Body of pancreas (tissue), 4 donors: ENCODE measurements at places on chromosomes 5 and 9.

DNA sequence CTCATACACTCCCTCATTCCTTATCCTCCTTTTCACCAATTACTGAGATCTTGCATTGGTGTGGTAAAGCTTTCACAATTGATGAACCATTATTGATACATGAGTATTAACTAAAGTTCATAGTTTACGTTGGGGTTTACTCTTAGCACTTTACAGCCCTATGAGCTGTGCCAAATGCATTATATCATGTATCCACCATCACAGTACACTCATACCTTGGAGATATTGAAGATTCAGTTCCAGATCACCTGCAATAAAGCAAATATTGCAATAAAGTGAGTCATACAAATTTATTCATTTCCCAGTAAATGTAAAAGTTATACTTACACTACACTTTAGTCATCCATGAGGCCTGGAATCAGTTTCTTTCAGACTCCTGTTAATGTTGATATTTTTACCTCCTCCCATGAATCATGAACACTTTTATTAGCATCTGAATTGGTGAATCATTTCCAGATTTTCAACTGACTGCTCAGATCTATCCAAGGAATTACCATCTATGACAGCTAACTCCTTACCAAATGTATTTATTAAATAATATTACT is 546.6 kb upstream of the PTPRD start:
- DNase-seq = no peak

- no peak for DNase-seq
These were observed 182.1 kb upstream of the ACTBL2 start for GRCh38 chr5:57664700-57665099.

DNA sequence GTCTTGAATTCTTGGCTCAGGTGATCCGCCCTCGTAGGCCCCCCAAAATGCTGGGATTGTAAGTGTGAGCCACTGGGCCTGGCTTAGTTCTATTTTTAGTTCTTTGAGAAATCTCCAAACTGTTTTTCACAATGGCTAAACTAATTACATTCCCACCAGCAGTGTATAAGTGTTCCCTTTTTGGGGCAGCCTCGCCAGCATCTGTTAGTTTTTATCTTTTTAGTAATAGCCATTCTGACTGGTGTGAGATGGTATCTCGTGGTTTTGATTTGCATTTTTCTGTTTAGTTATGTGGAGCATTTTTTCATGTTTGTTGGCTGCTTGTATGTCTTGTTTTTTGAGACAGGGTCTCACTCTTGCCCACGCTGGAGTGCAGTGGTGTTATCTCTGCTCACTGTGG is 28.2 kb downstream of the CNOT6 start:
- no peak for DNase-seq

GRCh38 chr5:173998531-173998930 is 9.6 kb downstream of the C5orf47 start:
- DNase-seq = no peak

DNA sequence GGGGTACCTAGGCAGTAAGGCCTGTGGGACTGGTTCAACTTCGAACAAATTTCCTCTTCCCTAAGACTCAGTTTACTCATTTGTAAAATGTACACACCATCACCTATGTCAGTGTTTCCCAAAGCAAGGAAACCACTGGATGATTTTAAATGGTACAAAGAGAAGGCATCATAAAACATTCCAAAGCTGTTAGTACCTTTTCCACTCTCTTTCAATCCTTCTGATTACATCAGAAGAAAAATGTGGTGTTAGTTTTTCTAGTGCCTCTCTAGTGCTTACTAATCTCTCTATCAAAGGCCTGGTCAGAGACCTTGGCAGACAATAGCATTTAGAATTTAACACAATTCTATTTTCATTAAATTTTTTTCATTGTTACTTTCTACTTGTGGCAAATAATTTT is 18.1 kb downstream of the NR6A1 start:
- DNase-seq = no peak

DNA sequence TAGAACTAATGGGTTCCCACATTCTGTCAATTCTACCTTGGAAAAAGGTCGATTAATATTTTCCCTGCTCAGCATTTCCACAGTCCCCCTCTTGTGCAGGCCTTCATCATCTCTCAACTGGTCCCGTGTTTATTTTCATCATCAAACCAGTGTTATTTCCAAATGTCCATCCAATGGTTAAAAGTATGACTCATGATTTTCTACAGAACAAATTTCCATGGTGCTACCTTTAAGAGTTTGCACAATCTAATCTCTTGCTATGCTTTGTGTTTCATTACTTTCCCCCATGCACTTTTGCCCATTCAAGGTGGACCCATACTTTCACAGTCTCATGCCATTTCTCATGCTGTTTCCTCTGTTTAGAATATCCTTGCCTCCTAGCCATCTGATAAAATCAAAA is 143.7 kb downstream of the CCDC192 start:
- no peak for DNase-seq

DNA sequence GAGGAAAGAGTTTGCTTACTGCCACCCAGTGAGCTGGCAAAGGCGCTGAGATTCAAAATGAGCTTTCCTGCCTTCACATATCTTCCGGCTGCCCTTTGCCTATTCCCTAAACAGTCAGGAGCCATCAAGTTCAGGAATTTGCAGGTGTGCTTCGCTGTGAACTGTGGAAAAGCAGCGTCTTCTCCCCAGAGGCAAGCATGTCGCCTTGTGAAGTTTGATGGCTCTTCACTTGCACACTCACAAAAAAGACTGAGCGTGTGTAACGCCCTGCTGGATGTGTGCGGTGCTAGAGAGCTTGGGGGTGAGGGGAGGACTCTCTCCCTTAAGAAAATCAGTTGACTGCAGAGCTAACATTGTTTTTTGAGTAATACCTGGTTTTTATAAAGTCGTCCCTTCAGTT is 288.7 kb downstream of the DOCK8 start:
- DNase-seq = no peak

- peak; percentile 65 for DNase-seq
These were observed 131.2 kb downstream of the RGS3 start for GRCh38 chr9:113594484-113595299.
